IPS DF 19.7 (cell line): ENCODE measurements at places on chromosomes 2 and 18.
A peak's percentile ranks its signal among the peaks of the same experiment; 100 is the strongest.

DNA sequence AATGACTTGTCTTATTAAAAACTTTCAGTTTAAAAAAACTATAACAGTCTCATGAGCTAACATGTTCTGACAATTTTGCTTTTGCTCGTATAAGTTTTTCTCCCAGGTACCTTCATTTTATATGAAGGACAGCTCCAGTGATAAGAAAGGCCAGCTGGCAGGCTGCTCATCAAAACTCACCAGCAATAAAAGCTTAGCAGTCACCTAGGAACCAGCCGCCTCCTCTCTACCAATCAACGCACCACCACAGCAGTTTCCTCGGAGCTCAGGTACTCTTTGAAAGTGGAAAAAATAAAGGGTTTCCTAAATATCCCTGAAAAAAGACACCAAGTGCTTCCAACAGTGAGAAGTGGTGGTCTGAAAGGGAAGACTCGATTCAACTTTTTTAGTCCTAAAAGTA, 100.9 kb upstream of the CCDC150 start:
- no peak for DNase-seq

- DNase-seq: no peak
Observed at GRCh38 chr2:51782921-51783765, 751.2 kb upstream of the NRXN1 start.

- no peak for DNase-seq
Observed at GRCh38 chr2:57141269-57141668, 905.3 kb upstream of the VRK2 start.

DNA sequence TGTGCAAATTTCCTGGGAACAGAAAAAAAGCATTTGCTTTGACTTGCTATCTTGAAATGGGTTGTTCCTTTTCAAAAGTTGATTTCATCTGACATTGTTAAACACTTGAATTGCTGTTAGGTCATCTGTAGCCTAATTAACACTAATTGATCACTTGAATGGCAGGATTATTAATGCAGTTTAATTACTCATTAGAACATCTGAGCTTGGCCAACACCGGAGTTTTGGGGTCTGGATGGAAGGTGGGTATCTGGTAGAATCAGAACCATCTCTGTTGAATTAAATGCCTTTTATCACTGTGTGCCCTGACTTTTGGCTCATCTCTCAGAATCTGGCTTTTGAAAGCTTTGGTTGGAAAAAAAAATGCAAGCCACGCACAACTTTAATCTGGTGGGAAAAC, 8.4 kb downstream of the DAPL1 start:
- no peak for DNase-seq

DNA sequence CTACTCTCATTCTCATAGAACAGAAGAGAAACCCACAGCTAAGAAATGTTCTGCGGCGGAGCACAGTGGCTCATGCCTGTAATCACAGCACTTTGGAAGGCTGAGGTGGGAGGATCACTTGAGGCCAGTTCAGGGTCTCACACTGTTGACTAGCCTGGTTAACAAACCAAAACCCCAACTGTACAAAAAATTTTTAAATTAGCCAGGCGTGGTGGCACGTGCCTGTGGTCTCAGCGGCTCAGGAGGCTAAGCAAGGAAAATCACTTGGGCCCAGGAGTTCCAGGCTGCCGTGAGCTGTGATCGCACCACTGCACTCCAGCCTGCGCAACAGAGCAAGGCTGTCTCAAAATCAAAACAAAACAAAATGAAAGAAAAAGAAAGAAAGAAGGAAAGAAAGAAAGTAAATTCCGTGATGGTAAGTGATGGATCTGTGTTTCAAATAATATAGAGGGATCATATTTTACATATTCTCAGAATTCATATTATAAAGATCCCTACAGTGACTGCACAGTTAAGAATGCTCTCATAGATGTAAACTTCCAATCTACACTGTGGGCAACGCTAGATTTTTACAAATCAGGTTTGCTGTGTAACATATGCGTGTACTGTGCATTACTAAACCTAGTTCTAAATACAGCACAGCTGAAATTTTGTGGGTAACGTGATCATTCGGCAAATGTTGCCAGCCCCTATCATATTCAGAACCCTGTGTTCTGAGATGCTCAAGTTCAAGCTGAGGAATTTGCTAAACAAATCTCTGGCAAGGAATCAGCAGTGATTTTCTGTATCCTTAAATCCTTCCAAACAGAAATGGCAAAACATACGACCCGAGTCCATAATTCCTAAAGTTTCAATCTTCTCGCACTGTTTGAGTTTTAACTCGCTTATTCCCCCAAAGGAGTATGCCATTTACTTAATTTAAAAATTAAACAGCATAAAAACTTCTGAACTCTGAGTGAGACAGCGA, 1.2 kb upstream of the RAB12 start:
- DNase-seq: no peak

DNA sequence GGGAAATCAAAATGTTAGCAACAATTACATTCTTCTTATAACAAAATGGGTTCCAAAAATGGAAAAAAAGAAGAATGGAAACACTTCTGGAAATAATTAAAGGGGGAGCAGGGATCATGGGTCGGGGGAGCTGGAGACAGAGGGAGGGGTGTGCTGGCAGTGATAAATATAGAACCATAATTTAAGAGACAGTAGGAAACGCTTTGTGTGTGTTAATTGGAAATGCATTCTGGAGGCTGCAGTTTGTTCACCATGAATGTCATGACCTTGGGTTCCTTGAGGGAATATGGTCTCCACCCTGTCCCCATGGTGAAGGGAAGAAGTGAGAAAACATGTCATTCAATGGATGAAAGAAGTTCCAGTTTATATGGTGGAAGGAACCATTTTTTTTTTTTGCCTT, 540.7 kb downstream of the TNS1 start:
- no peak for DNase-seq

DNA sequence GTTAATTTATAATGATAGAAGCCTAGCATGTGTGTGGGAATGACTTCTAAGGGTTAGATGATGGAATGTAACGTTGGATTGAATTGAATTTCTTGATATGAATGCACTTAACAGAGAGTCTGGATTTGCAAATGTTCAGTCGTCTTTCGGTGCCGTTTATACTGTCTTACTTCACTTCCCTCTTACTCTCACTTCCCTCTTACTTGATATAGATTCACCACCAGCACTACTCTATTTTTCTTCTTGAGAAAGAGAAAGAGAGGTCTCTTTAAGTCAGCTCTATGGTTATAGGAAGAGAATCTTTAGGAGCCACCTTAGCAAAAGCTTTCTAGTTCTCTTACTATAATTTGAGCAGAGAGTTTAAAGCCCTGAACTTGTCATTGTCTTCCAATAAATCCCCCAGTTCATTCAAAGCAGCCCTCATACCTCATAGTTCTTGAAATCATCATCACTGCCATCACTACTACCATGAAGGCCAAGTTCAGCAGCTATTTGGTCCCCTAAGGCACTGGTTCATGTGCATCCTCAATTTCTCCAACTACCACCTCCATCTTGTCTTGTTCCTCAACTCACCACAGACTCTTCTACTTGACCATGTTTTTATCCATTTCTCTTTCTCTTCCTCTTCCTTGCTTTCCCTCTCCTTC, 501.7 kb upstream of the TCF4 start:
- no peak for DNase-seq

DNA sequence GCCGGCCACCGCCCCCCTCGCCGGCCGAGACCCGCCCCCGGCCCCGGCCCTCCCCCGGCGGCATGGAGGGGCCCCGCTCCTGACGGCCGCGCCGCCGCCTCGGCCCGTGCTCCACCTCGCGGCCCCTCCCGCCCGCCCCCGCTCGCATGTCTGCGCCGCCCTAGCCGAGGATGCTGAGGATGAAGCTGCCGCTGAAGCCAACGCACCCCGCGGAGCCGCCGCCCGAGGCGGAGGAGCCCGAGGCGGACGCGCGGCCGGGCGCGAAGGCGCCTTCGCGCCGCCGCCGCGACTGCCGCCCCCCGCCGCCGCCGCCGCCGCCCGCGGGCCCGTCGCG, 397 bp downstream of the ZCCHC2 start:
- DNase-seq: no peak

- no peak for DNase-seq
Observed at GRCh38 chr18:79988451-79989194, at the start of gene TXNL4A. TSS of gene TXNL4A (minus strand) at chr18:79988563. CDS start at chr18:79988392, 171 bp downstream.

DNA sequence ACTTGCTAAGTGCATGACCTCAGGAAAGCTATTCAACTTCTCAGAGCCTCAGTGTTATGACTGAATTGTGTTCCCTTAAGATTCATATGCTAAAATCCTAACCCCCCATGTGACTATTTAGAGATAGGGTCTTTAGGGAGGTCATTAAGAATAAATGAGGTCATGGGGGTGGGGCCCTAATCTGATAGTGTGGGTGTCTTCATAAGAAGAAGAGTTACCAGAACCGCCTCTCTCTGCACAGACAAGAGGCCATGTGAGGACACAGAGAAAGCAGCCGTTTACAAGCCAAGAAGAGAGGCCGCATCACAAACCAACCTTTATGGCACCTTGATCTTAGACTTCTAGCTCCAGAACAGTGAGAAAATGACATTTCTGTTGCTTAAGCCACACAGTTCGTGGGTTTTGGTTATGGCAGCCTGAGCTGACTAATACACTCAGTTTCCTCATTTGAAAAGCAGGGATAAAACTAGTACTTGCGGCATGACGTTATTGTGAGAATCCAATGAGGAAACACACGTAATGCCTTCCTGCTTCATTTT, 9.9 kb downstream of the SH2D6 start:
- no peak for DNase-seq

DNA sequence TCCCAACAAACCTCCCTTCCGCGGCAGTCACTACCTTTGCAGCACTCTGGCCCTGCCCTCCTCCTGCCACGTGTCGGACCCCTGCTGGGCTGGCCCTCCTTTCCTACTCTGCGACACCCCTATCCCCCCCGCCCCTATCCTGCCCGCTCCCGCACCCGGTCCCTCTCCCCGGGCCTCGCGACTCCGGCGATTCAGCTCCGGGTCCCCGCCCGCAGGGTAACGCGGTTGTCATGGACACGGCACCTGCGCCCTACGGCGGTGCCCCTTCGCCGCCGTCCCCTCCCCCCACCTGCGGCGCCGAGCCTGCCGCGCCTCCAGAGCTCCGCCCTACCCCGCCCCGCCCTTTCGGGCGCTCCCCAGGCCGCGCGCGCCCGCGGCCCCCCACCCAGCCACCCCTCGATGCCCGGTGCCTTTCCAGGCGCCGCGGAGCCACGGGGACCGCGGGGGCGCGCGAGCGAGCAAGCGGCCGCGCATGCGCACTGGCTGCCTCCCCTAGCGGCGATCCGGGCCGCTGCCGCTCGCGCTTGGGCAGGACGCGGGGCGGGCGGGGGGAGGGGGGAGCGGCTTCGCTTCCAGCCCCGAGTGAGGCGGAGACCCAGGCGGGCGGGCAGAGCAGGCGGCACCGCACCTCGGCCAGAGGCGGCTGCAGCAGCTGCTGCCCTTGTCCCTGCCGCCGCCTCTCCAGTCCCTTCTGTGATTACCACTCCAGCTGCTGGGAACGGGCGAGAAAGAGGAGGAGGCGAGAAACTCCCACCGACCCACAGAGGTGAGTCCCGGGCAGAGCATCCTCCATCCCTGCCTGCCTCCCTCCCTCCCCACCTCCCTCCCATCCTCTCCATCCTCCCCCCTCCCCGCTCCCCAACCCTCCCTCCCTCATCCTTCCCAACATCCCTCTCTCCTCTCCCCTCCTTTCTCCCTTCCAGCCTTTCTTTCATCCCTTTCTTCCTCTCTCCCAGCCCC, at the start of gene CTNNA2:
CTNNA2 (plus strand) TSS at position 610 of the 960 bp plus-strand sequence.
- peak; percentile 60 for DNase-seq
